ENCODE measurements at places on chromosomes 2 and 18.

- peak; percentile 53 for DNase-seq
Observed at GRCh38 chr2:158726911-158727592, 68.1 kb upstream of the DAPL1 start.

DNA sequence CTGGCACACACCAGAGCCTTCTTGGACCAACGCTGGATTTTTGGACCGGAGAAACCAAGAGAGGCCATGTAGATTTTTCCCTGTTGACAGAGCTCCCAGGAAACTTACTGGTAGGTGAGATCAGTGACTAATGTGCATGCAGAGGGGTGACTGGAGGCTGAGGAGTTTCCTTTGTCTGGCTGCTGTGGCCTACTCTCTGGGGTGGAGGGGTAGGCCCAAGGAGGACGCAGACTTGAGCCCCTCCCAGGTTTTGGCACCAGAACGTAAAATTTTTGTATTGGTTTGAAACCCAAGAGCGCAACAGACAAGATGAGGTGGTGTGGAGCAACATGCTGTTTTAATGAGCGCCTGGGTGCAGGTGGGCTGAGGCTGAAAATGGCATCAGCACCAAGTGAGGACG, 59.2 kb downstream of the KYNU start:
- DNase-seq, result no peak

- DNase-seq, result no peak
Observed at GRCh38 chr2:168703926-168704325, 98.5 kb upstream of the NOSTRIN start.

GRCh38 chr18:23143815-23144261, 8.6 kb downstream of the CABLES1 start:
- peak; percentile 76 for DNase-seq

DNA sequence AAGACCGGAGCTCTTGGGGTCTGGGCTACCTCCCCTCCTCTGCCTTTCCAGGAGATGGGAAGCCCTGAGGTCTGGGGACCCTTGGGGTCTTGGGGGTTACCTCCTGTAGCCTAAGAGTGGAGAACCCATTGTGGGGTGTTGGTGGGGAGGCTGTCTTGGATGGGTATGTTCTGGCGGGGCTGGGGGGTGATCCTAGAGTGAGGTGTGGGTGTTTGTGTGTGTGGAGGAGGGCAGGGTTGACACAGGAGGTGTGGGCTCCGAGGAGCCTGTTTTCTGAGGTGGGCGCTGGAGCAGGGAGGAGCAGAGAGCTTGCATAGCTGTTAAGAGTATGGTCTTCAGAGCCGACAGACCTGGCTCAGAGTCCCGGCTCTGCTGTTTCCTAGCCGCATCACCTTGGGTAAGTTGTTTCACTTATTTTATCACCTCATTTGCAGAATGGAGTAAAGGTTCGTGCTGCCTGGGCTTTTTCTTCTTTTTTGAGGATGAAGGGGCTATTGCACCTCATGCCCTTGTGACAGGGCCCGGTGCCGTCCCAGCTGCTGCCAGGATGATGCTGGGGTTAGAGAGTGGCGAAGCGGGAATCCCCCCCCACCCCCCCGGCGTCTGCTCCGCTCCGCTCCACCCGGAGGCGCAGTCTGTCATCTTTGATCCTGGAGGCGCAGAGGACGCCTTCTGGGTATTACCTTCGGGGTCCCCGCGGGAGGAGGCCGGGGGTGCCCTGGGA, 17.2 kb downstream of the TET3 start:
- no peak for DNase-seq

DNA sequence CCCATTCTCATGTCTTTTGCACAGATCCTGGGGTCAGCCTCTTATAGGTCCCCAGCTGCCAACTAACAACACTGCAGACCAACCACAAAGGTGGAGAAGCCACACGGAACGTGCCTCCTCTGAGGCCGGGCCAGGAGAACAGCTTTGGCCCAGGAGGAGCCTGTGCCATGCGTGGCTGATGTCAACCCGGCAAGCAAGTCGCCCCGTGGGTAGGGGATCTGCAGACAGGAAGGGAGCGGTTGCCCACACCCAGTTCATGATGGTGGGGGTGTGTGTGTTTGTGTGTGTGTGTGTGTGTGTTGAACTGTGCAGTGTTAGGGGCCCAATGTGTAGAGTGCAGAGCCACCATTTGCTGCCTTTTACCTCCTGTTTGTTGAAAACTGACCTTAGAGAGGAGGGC, 2.4 kb upstream of the CLEC4F start:
- DNase-seq, result no peak

GRCh38 chr2:216713691-216714336, 18.5 kb upstream of the IGFBP5 start:
- no peak for DNase-seq

DNA sequence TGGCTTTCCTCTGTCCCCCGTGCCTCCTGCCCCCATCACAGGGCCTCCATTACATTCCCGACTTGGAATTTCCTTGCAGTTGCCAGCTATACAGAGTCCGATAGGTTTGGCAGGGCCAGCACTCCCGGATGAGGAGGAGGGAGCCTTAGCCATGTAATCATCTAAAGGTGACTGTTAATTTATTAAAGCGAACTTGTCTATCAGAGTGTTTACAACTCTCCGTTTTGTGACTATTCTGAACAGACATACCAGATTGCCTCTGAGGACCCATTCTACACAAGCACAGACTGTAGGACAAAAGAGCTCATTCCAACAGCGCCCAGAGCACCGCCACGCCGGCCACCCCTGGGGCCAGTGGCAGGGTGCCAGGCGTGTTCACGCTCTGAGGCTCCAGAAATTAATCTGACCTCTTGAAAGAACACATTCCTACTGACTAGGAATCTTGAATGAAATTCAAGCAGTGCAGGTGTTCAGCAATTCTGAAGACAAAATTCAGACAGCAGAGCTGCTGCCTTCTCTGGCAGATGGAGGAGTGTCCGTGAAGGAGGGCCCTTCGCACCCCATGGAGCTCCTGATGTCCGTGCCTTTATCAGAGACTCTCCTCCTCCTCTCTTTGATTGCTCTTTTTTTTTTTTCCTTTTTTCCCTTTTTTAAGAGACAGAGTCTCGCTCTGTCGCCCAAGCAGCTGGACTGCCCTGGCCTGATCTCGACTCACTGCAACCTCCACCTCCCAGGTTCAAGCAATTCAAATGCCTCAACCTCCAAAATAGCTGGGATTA, 58.1 kb upstream of the RALBP1 start:
- peak; percentile 53 for DNase-seq

DNA sequence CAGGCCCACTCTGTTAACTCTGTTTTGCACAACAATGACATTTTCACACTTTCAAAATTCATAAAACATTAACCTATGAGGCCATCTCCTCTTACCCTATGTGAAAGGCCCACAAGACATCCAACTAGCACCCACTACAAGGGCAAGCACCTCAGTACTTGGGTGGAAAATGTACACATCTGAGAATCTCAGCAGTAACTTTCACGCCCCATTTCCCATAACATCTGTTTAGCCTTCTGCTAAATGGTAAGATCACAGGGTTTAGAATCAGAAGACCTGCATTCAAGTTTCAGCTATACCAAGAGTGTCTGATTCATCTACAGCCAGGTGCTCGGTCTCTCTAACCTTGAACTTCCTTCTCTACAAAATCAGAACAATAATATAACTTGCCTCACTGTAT, 89.2 kb downstream of the SP100 start:
- no peak for DNase-seq

DNA sequence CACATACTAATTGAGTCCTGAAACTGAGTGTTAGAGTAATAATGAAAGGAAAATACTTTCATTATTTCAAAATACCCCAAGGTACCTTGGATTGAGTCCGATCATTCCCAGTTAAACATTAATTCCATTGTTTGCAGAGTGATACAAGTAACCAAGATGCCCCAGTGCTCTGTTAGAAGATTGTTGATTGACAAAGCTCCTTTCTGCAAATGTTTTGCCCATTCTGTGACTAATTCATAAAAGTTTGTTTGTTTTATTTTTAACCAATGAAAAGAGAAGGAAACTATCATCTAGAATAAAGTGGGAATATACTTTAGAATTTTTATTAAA, 124.0 kb downstream of the GULP1 start:
- DNase-seq, result no peak

DNA sequence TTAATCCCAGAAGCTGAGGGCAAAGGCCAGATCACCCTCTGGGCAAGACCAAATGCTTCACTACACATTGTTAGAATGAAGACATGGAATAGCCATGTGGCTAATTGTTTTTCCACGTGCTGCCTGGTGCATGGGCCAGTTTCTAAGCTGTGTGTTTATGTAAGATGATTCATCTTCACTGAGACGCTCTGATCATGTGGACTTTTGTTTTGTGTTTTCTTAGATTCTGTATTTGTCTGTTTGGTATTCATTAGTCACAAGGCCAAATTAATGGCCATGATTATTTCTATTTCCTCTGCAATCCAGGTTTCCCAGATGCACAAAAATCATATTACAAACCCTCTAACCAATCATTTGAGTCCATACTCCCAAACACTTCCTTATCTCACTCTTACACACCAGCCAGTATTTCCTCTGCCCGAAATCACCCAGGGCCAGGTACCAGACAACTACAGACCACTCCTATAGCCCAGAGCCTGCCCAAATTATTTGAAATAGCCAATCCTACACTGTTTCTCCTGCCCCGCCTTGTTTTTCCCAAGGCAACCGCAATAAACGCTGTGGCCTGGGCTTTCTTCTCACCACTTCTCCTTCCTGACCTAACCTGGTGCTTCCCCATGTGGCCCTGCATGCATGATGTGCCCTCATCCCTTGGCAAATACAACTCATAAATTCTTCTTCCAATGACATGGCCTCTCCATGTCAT, 94.2 kb upstream of the SP3 start:
- no peak for DNase-seq

DNA sequence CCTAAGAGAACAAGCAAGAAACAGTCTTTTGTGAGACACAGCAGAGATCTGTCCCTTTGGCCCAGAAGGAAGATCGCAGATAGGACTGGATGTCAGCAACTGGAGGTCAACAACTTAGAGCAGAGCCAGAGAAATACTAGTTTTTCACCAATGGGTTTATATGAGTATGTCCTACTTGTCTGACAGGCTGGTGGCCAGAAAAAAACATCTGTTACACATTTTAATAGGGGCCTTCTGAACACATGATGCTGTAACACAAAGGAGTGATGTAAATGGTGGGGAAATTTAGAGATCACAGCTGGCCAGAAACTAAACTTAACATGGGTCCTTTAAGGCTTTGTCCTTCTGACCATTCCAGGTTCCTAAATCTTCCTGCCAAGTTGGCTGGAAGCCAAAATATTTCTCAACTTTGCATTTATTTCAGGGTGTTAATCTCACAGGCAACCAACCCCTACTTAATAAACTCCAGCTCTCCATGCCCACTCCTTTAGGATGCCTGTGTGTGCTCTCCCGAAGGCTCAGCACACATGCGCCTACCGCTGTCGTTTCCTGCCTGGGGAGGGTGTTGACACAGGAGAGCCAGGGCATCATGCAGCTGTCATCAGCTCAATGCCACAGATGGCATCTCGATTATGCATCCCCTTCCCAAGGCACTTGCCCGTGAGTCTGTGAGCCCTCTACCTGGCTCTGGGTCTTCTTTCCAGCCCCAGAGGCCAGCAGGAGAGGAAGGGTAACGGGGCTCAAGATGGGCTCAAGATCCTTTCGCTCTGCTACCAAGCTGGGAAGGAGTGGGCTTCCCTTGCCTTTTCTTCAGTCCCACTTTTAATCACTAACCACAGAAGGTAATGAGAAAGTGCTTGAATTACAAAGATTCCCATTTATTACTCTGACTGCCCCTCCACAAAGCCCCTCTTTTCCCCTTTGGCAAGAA, 252.5 kb downstream of the ETAA1 start:
- peak; percentile 87 for DNase-seq

Measured in stomach (tissue), 19 donors.